Stimulated activated CD4-positive, alpha-beta T cell treated with anti-CD3 and anti-CD28 coated beads, Interleukin-2, amount 100 ng/mL, for 24 hours (primary cell): ENCODE measurements at places on chromosomes 2 and 18.

DNA sequence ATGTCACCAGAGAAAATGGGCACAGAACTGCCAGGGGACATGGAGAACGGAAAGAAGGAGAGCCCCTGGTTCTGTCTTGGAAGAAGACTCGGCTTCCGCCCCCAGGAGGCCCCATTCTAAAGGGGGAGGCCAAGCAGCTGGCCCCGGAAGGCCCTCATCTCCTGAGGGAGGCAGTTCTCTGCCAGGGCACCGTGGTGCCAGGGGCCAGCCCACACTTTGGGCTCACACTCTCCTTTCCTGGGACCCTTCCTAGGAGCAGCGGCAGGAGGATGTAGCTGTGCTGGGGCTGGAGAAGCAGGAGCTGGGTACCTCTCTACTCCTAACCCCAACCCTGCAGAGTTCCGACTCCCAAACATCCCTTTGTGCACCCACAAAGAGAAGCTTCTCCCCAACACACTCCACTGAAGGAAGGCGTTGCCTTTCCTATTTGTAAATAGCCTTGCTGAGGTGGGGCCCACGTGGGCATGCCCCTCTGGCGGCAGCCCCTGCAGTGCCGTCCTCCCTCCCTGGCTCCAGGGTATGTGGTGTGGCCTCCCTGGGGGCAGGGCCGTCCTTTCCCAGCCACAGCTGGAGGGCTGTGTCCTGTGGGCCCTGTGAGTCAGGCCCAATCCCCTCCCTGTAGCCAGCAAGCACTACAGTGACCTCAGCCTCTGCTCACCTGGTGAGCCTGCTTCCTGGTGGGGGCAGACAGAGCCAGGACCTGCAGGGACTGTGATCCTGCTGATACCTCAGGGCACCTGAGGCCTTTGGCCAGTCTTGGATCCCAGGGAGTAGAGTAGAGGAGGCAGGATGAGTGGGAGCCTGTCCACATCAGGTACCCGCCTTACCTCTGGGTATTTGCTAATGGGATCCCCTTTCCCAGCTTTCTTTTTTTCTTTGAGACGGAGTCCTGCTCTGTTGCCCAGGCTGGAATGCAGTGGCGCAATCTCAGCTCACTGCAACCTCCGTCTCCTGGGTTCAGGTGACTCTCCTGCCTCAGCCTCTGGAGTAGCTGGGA, 26.6 kb downstream of the ZFP36L2 start:
- no peak for DNase-seq

DNA sequence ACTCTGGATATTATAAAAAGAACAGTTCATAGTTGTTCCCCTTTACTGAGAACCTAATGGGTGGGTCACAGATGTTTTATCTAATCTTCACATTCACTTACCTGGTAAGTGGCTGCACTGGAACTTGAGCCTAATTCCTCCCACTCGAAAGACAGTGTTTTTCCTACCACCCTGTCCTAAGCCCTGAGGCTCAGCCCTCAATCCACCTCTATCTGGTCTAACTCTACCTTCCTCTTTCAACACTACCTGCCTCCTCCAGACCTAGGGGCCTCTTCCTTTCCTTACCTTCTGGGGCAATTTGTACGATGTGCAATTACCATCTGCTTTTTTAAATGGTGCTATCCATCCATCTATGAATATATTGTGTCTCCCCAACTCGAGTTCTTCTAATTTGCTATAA, 9.7 kb upstream of the KIF3C start:
- DNase-seq = no peak

DNA sequence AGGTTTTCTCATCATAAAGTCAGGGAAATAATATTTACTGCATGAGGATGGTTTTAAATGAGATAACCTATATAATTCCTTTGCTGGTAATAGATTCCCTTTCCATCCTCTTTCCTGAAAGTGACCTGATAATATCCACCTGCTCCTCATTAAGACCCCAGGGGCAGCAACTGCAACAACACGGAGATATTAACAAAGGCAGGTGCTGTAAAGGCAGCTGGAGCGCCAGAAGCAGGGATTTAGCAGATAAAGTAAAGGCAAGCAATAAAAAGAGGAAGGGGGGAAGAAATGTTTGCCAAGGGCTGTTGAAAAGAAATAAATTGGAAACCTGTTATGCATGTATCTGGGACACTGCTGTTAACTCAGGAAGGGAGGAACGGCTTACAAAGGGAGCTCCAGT, 472.6 kb upstream of the KLHL29 start:
- no peak for DNase-seq

GRCh38 chr2:157596992-157597681, 31.5 kb downstream of the ACVR1C start:
- DNase-seq = peak; percentile 68
